Activated CD4-positive, alpha-beta T cell treated with anti-CD3 and anti-CD28 coated beads, Interleukin-10, Interleukin-2, amounts not matched to agents 100 ng/mL and 50 ng/mL, durations not matched to agents 16 hours and 8 hours (primary cell): ENCODE measurements at places on chromosomes 7 and 10.

DNA sequence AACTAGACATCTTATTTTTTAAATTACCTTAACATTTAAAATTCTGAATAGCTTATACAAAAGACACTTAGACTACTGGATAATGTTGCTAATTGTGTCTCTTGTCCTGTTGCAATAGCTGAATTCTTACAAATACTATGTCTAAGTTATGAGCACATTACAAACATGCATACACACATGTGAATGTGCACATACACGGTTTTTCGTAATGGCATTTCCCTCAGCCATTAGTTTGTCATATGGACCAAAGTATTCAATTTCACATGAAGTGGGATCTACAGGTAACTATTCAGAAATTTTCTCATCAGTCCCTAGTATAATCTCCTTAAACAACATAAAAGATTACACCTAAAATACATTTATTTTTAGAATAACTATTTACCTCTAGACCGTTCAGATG is 178.6 kb upstream of the BET1 start:
- DNase-seq: no peak

GRCh38 chr7:80488406-80488805 is 23.5 kb downstream of the GNAT3 start:
- DNase-seq: no peak

DNA sequence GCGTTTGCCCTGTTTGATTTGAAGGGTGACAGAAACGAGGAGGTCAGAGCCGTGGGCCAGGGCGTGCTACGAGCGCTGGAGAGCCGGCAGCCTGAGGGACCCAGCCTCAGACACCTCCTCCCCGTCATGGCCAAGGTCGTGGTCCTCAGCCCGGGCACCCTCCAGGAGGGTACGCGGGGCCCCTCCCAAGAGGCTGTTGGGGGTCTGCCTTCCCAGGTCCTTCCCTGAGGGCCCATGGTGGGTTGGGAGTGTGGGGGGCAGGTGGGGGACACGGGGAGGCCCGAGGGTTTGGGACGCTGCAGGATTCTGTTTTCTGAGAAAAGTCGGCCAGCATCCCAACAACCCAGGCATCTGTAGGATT is 7.8 kb downstream of the AP5Z1 start:
- no peak for DNase-seq

DNA sequence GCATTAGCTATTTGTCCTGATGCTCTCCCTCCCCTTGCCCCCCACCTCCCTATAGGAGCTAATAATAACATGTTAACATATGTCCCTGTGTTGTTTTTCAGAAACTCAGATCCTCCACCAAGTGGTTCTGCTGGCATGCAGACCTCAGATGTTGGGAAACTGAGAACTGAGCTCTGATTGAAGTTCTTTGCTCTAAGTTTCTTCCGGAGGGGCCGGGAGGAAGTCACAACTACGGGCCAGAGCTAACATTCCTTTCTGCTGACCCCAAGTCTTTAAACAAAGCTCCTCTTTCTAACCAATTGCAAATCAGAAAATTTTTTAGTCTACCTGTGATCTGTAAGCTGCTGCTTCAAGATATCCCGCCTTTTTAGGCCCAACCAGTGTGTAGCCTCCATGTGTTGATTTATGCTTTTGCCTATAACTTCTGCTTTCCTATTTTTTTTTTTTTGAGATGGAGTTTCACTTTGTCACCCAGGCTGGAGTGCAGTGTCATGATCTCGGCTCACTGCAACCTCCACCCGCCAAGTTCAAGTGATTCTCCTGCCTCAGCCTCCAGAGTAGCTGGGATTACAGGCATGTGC is 66.6 kb downstream of the LYZL1 start:
- no peak for DNase-seq

DNA sequence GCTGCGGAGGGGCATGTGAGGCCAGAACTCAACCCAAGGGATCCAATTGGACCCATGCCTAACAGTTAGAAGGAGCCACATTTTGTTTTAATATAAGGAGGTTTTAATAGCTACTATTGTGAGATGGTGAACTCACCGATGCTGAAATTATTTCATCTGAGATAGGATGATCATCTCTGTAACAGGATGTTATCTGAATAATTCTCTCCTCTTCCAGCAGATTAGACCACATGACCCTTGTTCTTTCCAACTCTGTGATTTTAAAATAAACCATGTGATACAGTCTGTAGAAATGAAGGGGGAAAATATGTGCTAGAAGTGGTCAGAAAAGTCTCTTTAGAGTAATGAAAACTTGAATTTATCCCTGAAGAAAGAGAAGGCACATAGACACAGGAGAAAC is 385.8 kb downstream of the LRMDA start:
- no peak for DNase-seq

GRCh38 chr7:114789161-114789560 is 132.7 kb upstream of the MDFIC start:
- peak; percentile 50 for DNase-seq

GRCh38 chr10:397321-398068 is 262.2 kb downstream of the ZMYND11 start:
- no peak for DNase-seq

DNA sequence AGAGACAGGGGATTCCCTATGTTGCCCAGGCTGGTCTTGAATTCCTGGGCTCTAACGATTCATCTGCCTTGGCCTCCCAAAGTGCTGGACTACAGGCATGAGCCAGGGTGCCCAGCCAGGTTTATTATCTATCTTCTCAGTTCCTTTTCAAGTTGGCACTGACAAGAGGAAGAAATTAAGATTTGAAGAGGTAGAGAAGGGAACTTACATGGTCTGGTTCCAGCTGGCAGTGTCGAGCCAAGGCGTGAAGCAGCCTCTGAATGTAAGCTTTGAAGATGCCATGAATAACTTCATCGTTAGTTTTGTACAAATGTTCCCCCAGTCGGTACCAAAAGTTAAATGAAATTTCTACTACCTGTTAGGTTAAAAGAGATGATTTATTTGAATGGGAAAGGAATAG is 57.7 kb downstream of the TNPO3 start:
- DNase-seq: no peak

DNA sequence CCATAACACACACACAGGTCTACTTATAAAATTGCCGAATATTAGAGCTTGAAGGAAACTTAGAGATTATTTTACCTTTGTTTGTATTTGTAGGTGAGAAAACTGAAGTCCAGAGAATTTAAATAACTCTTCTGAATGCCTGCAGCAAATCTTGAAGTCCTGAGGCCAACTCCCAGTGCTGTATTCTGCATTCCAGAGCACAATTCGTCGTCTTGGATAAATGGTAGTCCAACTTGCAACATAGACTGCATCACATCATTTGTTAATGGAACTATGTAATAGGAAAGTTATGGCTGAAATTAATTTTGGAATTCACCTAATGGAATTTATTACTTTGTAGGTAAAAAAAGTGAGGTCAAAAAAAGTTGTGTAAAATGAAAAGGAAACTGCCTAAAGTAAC is 37.3 kb upstream of the SEMA3D start:
- no peak for DNase-seq

GRCh38 chr7:121278120-121279021 is 50.4 kb upstream of the WNT16 start:
- peak; percentile 86 for DNase-seq

- no peak for DNase-seq
Measured at GRCh38 chr7:107467972-107468371, 1.9 kb upstream of the GPR22 start.

DNA sequence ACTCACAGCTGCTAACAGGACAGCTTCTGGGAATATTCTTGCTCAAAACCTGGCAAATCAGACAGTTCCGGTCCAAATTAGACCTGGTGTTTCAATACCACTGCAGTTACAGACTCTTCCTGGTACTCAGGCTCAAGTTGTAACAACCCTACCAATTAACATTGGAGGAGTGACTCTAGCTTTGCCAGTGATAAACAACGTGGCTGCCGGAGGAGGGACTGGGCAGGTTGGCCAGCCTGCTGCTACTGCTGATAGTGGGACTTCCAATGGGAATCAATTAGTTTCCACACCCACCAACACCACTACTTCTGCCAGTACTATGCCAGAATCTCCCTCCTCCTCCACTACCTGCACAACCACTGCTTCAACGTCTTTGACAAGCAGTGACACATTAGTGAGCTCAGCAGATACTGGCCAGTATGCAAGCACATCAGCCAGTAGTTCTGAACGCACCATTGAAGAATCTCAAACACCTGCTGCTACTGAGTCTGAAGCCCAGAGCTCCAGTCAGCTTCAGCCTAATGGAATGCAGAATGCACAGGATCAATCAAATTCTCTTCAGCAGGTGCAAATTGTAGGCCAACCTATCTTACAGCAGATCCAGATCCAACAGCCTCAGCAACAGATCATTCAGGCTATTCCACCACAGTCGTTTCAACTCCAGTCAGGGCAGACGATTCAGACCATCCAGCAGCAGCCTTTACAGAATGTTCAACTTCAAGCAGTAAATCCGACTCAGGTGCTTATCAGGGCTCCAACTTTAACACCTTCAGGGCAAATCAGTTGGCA is 2.1 kb downstream of the SP4 start:
- no peak for DNase-seq

DNA sequence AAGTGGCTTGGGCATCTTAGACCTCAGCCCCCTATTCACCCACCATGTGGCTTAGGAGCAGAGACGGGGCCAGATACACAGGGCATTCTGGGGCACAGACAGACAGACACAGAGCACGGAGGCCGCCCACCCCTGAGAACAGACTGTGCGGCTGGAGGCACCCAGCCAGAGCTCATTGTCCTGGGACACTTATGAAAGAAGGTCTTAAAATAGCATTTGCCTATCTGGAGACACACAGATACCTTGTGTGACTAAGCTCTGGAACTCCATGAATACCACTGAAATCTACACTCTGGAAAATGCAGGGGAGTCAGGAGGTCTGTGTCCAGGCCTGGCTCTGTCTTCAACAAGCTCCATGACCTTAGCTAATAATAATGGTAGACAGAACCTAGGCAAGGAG is 41.4 kb upstream of the ADO start:
- DNase-seq: no peak

- no peak for DNase-seq
Measured at GRCh38 chr7:55774327-55775050, 88.1 kb downstream of the SEPTIN14 start.

DNA sequence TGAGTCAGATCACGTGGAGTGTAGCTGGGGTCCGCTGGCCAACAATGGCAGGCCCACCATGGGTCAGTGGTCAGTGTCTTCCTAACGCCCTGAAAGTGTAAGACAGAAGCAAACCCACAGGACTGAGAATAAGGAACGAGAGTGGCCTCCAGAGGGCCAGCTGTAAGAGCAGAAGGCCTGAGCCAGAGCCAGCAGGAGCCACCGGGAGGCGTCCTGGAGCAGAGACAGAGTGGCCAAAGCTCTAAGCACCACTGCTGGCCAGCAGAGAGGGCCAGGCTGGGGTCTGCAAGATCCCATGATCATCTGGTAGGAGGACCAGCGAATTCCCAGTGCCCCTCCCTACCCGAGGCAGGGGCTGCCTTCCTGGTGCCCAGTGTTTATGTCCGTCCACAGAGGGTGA is 9.2 kb downstream of the CCDC201 start:
- no peak for DNase-seq

DNA sequence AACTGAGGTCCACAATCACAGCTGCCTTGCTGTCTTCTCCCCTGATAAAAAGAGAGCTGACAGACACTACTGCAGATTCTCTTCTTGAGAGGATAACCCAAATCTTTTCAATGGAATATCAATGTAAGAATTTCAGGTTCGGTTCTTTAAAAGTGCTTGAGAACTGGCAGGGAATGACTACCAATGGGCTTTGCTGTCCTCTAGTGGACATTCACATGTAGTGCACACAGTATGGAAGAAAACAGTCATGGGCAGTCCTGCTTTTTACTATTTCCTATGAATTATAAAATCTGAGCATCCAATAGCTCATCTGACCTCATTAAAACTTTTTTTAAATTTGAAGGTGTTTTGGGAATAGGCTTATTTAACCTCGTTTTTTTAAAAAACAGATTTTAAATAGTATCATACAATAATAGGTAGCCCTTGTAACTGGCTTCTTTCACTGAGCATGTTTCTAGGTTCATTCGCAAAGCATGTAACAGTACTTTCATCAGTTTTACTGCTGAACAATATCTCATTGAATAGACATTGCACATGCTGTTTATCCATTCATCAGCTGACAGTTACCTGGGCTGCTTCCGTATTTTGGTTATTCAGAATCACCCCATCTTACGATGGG is 18.3 kb downstream of the FZD9 start:
- DNase-seq: peak; percentile 54

DNA sequence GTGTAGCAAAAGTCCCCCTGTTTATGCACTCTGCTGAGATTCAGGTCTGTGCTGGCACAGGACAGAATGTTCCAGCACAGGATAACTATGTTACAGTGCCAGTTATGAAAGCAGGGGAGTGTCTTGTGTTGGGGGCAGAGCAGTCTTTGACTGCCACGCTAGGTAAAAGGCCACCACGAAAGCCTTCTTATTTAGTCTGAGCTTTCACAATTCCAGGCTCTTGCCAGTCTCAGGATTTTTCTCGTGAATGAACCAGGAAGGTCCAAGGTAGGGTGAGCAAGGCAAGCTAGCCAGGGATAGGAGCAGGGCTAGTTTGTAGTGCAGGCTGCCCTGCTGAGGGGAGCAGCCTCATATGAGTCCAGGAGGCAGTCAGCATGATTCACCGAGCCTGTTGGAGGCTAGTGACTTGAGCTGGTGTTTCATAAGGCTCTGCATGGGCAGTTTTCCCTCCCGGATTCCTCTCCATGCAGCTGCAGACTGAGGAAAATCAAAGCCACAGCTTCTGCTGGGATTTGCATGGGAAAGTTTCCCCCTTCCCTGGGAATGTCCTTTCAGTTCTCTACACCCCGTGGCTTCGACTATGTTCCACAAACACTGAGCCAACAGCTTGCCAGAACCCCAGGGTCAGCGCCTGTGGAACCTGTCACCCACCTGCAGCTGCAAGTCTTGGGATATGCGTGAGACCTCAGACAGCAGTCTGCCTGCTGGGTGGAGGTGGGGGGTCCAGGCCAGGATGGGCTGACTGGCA is 112.3 kb downstream of the JCAD start:
- DNase-seq: no peak

GRCh38 chr10:109838592-109839244 is 84.6 kb downstream of the XPNPEP1 start:
- DNase-seq: no peak

- peak; percentile 47 for DNase-seq
Measured at GRCh38 chr7:135976312-135977006, 700 bp downstream of the MTPN start.

GRCh38 chr10:95533590-95533989 is 27.6 kb downstream of the SORBS1 start:
- DNase-seq: no peak

- DNase-seq: no peak
Measured at GRCh38 chr10:36092116-36092515, 450.0 kb upstream of the FZD8 start.
